Anterior cingulate cortex (tissue), 58 donors: ENCODE measurements at places on chromosomes 11 and 22.
A peak's percentile ranks its signal among the peaks of the same experiment; 100 is the strongest.

DNA sequence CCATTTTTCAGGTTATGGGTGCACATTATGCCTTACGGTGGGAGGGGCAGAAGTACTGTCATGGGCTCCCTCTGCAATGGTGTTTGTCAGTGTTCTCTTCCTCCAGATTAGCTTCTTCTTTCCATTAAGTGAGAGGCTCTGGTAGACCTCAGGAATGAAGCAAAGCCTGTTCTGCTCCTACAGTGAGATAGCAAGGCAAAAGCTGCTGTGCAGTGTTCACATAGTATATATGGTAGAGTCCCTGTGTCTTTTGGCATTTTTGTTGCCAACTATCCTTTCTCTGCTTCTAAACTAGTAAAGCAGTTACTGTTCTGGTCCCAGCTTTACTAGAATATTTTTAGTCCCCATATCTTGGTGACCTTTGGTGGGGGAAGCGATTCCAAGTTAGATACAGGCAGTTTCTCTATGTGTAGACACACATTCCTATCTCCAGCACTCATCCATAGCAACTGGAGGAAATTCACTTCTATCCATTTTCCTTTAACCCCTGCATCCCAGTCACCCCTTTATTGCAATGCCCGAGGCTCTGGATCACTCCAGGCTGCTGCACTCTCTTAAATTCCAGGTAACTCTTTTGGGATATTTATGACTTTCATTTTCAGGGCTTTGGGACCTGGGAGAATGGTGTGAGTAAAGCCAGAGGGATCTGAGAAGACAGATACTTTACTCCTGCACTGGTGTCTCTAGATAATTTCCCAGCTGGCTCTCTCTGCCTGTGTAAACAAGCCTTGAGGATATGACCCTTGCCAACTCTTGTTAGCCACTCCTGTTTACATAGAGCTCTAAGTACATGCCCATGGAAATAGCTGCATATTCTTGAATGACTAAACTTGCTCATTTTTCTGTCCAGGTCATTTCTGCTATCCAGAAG, 3.9 kb upstream of the TRIM34 start:
- DNase-seq, result no peak

DNA sequence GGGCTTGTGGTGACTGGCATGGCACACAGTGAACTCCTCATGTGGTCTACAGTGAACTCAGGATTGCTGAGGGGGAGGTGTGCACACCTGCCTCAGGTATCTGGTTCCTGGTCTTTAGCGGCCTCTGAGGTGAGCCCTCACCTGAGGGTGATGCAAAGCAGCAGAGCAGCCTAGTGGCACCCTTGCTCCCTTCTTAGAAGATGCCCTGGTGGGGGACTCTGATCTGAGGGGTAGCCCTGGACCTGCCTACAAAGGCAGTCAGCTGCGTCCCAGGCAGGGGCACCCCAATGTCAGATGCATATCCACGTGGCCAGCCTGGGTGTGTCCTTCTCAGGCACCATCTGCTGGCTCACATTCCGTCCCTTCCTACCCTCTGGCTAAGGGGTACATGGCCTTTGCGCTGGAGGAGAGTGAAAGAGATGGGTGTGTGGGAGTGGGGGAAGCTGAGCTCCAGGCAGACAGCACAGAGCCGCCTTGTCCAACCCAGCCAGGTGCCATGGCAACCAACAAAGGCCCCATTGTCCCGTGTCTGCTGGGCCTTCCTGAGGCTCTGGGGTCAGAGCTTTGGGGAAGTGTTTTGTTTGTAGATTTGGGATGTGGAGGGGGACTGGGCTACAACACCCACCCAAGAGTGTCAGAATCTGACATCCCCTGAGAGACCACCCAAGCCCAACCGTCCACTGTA, 5.8 kb downstream of the PLEKHB1 start:
- DNase-seq, result peak; percentile 4

- no peak for DNase-seq
Observed at GRCh38 chr11:24093375-24093774, 403.5 kb upstream of the LUZP2 start.

GRCh38 chr22:30824096-30824495, 129.4 kb downstream of the OSBP2 start:
- no peak for DNase-seq

DNA sequence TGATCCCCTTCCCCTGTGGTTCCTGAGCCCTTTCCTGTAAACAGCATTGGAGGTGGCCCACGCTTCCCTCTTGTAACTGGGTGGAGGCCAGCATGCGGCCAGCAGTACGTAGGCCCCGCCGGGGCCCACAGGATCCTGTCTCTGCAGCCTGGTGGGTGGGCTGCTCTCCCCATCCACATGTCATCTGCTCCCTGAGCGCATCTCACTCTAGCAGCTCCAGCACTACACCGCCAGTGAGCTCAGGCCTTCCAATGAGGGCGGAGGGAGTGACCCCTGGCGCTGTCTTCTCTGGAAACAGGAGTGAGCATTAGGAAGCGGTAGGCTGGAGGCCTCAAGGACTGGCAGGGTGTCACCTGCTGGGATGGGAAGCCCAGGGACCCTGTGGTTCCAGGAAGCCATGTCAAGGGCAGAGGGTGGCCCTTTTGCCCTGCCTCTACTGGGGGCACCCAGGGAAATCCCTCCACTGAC, 363.9 kb downstream of the TBC1D22A start:
- DNase-seq, result no peak

DNA sequence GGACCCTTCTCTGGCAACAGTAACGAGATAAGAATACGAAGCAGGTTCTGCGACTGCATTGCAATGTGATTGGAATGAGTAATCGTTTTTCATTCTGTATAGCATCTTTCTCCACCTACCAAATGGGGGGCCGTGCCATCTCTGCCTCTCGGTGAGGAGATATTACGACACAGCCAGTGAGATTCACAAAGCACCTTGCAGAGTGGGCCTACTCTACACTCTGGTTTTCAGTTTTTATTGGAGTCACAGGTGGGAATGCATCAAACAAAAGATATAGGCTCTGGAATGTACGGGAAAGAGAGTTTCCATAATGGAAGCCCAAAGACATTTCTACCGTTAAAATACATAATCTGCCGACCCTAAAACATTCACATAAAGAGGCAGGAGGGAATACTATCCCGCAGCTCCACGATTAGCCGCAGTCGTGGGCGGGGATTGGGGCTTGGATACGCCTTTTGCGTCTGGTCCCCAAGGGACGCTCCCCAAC, 423 bp upstream of the RTN3 start:
- peak; percentile 68 for DNase-seq

- DNase-seq, result no peak
Observed at GRCh38 chr11:42772886-42773285, 538.9 kb upstream of the API5 start.
